ENCODE measurements at places on chromosomes 6 and 20. TPM values are rescaled to one million over a fixed set of nuclear protein-coding genes. Genes with fewer than 3 reads are reported as not detected.

DNA sequence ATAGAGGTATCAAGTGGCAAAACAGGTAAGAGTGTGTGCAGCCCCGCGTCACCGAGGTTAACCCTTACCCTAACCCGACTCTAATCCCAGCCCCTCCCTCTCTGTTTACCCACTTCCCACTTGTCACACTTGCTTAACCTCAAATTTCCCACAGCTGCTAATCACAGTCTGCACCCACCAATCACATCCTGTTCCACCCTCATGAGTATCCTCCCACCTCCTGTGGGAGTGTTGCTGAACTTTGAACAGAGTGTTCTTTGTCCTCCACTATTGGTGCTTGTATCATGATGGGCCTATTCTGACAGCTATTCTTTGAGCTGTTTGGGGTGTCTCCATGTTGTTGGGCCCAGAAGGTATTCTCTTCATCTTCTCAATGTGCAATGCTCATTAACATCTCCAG is 487.8 kb downstream of the PTPRT start:
- no peaks in the 10 kb centered on the region for H3K27me3 ChIP-seq
- DNase-seq = no peak
- H3K27ac ChIP-seq = no peak overlapping the region
- no peak overlapping the region for H3K4me3 ChIP-seq
- no peaks in the 10 kb centered on the region for H3K36me3 ChIP-seq

- H3K36me3 ChIP-seq = no peaks in the 10 kb centered on the region
- no peaks in the 10 kb centered on the region for H3K27me3 ChIP-seq
Observed at GRCh38 chr6:91874971-91875370, 1288.1 kb upstream of the MAP3K7 start.

DNA sequence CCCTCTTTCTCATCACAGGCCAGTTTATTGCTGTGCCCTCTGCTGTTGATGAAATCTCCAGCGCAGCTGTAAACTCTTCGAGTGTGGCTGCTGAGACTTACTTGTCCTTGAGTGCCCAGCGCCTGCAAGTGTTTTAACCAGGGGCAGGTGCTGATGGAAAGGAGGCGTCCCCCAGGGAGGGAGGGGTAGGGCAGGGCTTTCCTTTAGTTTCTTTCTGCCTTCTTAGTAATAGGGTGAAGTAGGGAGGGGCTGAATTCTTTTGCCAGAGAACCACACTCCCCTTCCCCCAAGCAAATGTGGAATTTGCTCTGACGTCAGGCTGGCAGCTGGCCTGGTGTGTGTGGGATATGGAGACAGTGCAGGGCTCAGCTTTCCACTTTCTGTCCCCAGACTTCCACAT is 61.2 kb downstream of the IGF2R start:
- H3K4me3 ChIP-seq = no peak overlapping the region
- H3K27me3 ChIP-seq = no peaks in the 10 kb centered on the region
- H3K27ac ChIP-seq = peak overlapping the region; percentile 66
- DNase-seq = peak; percentile 91

GRCh38 chr20:25672659-25673235 is 23.9 kb downstream of the ZNF337 start:
- H3K4me3 ChIP-seq = no peak overlapping the region
- no peaks in the 10 kb centered on the region for H3K36me3 ChIP-seq
- H3K27ac ChIP-seq = no peak overlapping the region
- no peak for DNase-seq
- peaks cover 2% of the 10 kb centered on the region for H3K4me1 ChIP-seq

C6orf52 gene
- 0.73 TPM for polyA plus RNA-seq

COX7A2 gene
- polyA plus RNA-seq = 377 TPM

BPI gene
- polyA plus RNA-seq = 2.9 TPM

TMC2 gene
- 0.07 TPM for polyA plus RNA-seq

DNA sequence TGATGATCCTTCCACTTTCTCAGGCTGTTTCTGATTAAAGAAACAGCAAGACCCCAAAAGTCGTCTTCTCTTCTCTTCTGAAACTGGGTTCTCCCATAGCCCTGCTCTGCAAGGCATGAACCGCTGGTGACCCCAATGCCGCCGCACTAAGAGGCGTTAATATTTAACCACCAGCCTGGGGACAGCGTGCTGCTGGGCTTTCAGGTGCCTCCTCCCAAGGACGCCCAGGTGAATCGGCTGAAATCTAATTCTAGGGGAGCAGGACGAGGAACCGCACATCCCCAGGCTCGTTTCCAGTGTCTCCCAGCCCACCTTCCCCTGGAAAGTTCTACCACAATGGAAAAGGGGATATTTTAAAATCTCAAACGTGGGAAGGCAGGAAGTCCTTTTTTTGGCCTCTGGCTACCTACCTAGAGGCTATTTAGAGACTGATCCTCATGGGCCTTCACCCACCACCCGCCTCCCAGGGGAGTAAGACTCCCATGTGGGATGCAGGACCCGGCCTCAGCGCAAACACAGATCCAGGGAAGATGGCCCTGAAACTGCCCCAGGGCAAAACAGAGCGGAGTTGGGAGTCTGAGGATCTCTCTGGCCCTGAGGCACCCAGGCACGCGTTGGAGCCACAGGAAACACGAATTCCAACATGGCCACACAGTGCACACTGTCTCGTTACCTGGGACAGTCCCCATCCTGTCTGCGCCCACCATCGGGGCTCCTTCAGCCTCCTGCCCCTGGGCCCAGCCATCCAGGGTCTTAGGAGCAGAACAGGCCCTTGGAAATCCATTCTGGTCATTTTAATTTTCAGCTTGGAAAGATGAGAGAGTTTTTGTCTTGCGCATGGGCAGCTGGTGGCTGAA is 56.2 kb downstream of the BMP7 start:
- DNase-seq = no peak
- no peaks in the 10 kb centered on the region for H3K36me3 ChIP-seq
- no peaks in the 10 kb centered on the region for H3K4me1 ChIP-seq
- H3K4me3 ChIP-seq = no peak overlapping the region
- no peaks in the 10 kb centered on the region for H3K27me3 ChIP-seq

DNA sequence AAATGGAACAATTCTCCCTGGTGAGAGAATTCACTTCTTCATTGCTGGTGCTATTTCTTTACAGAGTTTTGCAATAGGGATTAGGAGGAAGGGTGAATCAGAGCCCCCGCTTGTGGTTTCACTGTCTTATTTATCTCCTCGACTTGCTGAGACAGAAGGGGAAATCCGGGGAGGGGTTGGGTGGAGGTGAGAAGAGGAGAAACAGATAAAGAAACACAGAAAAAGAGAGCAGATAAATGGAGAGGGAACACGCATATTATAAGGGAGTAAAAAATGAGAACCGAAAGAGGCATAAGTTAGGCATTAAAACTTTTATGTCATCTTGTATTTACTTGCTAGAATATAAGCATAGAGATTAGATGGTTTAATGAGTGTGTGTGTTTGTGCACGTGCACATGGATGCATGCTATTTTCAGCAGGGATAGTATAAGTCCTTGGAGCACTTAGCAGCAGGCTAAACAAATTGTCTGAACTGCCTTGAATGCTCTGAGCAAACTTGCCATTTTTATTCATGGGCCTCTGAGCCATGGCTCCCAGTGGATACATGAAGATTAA is 105.0 kb downstream of the OLIG3 start:
- no peaks in the 10 kb centered on the region for H3K27me3 ChIP-seq
- no peak for DNase-seq
- no peaks in the 10 kb centered on the region for H3K36me3 ChIP-seq
- no peak overlapping the region for H3K27ac ChIP-seq
- H3K4me1 ChIP-seq = no peaks in the 10 kb centered on the region

DNA sequence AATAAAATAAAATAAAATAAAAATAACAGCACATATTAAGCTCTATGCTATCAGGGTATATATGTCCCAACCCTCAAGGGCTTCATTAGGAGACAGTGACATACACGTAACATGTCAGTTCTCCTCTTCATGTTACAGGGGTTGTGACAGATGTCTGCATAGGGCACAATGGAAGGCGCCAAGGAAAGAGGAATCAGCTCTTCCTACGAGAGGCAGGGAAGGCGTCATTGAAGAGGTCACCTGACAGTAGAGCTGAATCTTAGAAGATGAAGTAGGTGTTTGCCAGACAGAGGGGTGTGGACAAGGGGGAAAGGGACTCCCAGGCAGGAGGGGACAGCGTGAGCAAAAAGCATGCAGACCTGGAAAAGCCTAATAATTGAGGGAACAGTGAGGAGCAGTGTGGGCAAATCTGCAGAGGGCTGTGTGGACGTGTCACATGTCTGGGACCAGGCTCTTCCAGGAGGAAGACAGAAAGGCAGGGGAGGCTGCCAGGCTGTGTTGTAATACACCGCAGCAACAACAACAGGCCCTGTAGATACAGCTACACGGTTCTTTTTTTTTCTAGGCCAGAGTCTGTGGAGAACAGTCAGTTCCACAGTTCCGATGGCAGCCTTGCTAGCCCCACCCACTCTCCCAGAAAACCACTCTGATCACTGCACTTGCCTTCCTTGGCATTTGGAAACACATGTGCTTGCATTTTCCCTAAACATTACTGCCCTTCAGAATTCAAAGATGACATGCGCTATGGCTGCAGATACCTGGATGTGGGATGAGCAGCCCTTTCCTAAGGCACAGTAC is 2.5 kb upstream of the FKBP5 start:
- no peaks in the 10 kb centered on the region for H3K36me3 ChIP-seq
- peak overlapping the region; percentile 68 for H3K27ac ChIP-seq
- peaks cover 4% of the 10 kb centered on the region for H3K4me1 ChIP-seq
- DNase-seq = peak; percentile 88
- no peaks in the 10 kb centered on the region for H3K27me3 ChIP-seq
- H3K4me3 ChIP-seq = no peak overlapping the region

GRCh38 chr6:53999088-53999755 is 112.0 kb upstream of the MLIP start:
- H3K27me3 ChIP-seq = no peaks in the 10 kb centered on the region
- H3K4me3 ChIP-seq = no peak overlapping the region
- no peak overlapping the region for H3K27ac ChIP-seq
- DNase-seq = no peak
- H3K36me3 ChIP-seq = no peaks in the 10 kb centered on the region
- H3K4me1 ChIP-seq = no peaks in the 10 kb centered on the region

KCNQ5 gene
- 0.02 TPM for polyA plus RNA-seq

DNA sequence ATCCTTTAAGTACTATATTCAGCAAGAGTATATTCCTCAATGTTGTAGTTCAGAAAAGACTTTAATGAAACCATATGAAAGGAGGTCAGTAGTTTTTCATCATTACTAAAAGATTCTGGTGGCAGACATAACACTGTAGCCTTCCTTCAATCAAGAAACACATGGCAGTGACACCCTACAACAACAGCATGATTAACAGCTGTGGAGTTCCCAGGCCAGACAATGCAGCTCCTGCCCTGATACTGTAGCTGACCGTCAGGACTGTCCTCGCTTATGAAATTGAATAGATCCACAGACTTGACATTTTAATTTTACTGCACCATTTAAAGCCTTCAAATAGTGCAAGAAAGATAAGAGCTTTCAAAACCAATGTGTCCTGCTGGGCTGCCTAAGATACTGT is 43.6 kb downstream of the USP45 start:
- H3K27ac ChIP-seq = no peak overlapping the region
- H3K27me3 ChIP-seq = no peaks in the 10 kb centered on the region
- no peaks in the 10 kb centered on the region for H3K36me3 ChIP-seq
- no peaks in the 10 kb centered on the region for H3K4me1 ChIP-seq
- DNase-seq = no peak

GRCh38 chr6:103522045-103522444 is 1337.7 kb downstream of the HACE1 start:
- DNase-seq = no peak
- H3K27me3 ChIP-seq = no peaks in the 10 kb centered on the region
- H3K27ac ChIP-seq = no peak overlapping the region
- no peak overlapping the region for H3K4me3 ChIP-seq
- no peaks in the 10 kb centered on the region for H3K36me3 ChIP-seq

C6orf132 gene
- polyA plus RNA-seq = 3.0 TPM

Measured in ovary (tissue), 10 donors.